ENCODE measurements at places on chromosomes 11 and 22. TPM values are rescaled to one million over a fixed set of nuclear protein-coding genes. Genes with fewer than 3 reads are reported as not detected.

The VSIG10L2 gene
- not detected for total RNA-seq

The OR2AT4 gene
- total RNA-seq, result not detected

The DENND5A gene
- total RNA-seq, result 136 TPM

The FGF4 gene
- total RNA-seq, result not detected

The EXPH5 gene
- total RNA-seq, result 0.22 TPM

The CLTCL1 gene
- total RNA-seq, result 7.3 TPM

The FHIP1B gene
- total RNA-seq, result 14.0 TPM

The MMP8 gene
- total RNA-seq, result not detected

The NPAS4 gene
- not detected for total RNA-seq

The MRGPRX4 gene
- total RNA-seq, result not detected

The SAA4 gene
- not detected for total RNA-seq

The MS4A4A gene
- not detected for total RNA-seq
